ENCODE measurements at places on chromosomes 6 and 20.
A peak's percentile ranks its signal among the peaks of the same experiment; 100 is the strongest.

GRCh38 chr6:79878142-79878748 lies 69.1 kb downstream of the ELOVL4 start:
- DNase-seq, result peak; percentile 73

GRCh38 chr20:24487648-24488047 lies 18.2 kb downstream of the SYNDIG1 start:
- DNase-seq, result no peak

DNA sequence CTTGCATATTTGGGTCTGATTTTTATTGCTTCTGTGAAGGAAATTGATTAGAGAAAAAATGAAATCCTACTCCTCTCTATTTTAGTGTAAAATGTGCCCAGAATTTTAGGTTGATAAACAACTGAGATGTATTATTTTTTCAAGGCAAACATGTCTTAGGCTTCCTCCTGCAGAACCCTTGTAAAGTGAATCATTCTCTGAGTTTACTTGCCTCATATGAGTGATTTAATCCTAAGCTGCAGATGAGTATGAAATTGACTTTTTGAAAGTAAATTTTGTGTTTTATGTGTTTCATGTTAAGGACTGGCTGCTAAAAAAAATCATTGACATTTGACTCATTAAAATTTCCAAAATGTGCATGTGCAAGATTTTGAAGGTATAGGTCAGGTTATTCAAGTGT lies 138.5 kb upstream of the PHACTR1 start:
- DNase-seq, result no peak

DNA sequence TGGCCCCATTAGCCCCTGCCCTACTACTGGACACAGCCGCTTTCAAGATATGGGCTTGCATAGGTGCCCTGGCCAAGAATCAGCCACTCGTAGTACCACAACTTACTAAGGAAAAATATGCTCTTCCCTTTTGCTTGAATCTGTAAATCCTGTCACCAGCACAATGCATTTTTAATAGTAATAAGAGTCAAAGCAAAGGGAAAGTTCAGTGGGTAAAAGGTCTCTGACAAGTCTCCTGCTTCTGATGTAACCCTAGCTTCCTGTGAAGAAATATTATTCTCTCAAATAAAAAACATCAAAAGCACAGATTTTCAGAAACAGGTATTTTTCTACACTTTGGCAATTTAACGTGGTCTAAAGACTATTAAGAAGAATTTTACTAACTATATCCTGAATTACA lies 373.8 kb downstream of the GJA1 start:
- no peak for DNase-seq

DNA sequence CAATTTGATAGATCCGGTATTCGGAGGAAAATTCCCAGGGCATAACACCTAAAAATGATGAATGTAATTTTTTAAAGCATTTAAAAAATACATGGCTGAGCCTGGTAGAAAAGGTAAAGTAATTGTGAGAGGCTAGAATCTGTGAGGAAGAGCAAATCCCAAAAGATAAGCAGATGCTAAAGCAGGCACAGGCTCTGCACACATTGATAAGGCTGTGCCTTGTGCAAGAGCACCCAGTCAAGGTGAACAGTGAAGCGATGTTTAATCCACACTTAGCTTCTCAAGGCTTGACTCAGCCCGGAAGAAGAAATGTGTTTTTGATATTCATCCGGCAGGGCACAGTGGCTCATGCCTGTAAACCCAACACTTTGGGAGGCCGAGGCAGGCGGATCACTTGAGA lies 5.1 kb upstream of the EPB41L2 start:
- DNase-seq, result no peak

DNA sequence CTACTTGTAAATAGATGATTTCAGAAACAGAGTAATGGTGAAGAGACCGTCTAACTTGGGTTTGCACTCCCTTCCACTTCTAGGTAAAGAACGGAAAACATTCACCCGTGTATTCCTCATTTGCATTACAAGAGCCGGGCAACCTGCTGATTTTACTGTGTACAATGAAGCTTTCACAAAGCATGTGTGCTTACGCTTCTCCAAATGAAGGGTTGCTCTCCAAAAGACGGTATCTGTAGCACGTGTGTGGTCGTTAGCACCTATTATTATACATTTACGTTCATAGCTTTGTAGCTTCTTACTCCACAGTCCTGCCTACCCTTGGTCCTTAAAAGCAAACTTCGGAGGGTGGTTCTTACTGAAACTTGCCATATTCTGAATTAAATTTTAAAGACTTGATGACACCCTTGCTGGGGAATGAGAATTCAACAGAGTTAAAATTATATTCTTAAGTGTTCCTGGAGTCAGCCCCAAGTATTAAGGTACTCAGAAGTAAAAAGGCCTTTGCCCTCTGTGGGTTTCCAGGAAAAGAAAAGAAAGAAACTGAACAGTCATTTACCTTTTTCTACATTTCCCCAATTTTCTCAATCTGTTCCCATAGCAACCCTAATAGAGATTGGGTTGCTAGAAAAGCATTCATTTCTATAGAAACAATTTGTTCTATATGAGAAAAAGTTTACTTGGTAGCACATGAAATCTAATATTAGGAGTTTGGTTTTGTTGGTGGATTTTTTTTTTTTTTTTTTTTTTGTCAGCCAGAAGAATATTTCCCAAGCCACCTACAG lies 61.9 kb upstream of the KCNG1 start:
- DNase-seq, result no peak

All from Right ventricle myocardium superior (tissue), 1 donor.